Astrocyte of the hippocampus (primary cell): ENCODE measurements at places on chromosomes 1 and 21.
A peak's percentile ranks its signal among the peaks of the same experiment; 100 is the strongest.

GRCh38 chr1:54110996-54111395 is 41.8 kb downstream of the CDCP2 start:
- no peak for DNase-seq

DNA sequence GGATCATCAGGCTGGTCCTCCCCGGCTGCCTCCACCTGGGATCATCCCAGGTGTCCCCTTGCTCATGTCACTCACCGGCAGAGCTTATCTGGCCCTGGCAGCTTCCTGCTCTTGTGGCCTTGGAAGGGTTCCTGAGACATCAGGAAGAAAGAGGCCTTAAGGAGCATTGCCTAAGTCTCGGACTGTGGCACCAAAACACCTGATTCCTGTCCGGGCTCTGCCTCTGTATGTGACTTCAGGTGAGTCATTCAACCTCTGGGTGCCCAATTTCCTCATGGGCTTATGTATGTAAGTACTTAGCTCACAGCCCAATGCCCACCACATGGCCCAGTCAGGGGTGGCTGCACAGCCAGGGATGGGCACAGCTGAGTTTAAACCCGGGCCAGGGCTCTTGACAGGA is 255.9 kb upstream of the VAMP3 start:
- DNase-seq, result no peak

GRCh38 chr1:234544087-234544579 is 65.2 kb upstream of the TARBP1 start:
- DNase-seq, result peak; percentile 88

DNA sequence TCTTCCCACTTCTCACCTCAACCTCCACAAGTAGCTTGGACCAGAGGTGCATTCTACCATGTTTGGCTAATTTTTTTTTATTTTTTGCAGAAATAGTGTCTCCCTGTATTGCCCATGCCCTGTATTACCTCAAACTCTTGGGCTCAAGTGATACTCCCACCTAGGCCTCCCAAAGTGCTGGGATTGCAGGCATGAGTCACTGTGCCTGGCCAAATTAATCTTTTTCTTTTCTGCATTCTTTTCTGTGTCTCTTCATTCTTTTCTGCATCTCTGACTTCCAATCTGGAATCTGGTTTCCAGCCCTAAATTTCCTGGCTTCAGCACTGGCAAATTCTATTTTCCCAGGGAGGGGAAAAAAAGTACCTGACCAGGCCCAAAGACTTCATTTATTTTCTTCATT is 31.2 kb upstream of the TACSTD2 start:
- DNase-seq, result peak; percentile 48

DNA sequence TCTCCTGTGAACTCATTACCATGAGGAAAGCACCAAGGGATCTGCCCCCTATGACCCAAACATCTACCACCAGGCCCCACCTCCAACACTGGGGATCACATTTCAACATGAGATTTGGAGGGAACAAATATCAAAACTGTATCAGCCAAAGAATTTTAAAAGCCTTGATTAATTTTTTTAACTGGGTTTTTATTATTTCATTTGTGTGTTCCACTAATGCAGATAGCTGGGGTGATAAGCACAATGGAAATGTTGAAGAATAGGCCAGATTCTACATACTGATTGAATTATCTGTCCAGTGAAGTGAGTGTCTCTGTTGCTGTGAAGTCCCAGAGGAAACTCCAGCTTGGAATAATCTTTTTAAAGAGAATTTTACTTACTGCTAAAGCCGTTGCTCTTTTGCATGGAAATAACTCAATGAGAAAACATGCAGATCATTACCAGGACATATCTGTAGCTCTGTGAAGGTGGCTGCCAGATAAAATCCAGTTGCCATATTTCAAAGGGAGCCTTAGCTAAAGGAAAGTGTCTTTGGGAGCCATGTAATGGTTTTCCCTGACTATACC is 44.4 kb upstream of the DHCR24 start:
- no peak for DNase-seq

GRCh38 chr1:20885121-20885520 is 98.0 kb upstream of the HP1BP3 start:
- peak; percentile 49 for DNase-seq

GRCh38 chr1:11227106-11228077 is 35.0 kb downstream of the MTOR start:
- DNase-seq, result peak; percentile 31
